ENCODE measurements at places on chromosomes 7 and 10.

GRCh38 chr7:4233146-4233545 lies 448.9 kb upstream of the FOXK1 start:
- no peak for DNase-seq

GRCh38 chr7:140540136-140540777 lies 61.0 kb upstream of the MKRN1 start:
- DNase-seq = no peak

GRCh38 chr7:147276783-147277370 lies 1160.3 kb downstream of the CNTNAP2 start:
- no peak for DNase-seq

- no peak for DNase-seq
Observed at GRCh38 chr7:139328375-139328774, 12.8 kb upstream of the FMC1 start.

- no peak for DNase-seq
Observed at GRCh38 chr7:95919556-95919955, 147.2 kb downstream of the DYNC1I1 start.

- DNase-seq = no peak
Observed at GRCh38 chr7:47940088-47941013, 7.9 kb downstream of the PKD1L1 start.

All from GOT3 (cell line).